ENCODE measurements at places on chromosomes 1 and 21.

DNA sequence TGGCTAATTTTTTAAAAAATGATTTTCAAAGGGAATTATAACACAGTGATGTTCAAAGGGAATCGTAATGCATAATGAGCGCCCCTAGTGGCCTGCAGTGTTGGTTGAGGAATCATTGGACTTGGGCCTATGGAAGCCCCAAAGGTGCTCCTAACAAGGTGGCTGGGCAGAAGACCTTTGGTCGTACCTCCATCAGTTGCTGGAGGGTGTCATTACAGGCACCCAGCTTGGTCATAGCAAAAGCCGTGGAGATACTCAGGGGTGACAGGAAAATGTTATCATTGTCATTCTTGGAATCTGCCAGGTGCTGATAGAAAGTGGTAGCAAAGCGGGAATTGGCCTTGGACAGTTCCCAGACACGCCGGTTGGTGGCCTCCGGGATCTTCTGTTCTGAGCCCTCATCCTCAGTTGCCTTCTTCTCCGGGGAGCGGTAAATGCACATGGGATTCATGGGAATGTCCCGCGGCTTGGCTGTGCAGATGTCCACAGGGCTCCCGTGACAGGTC lies 2.7 kb downstream of the SERPINC1 start:
- peak; percentile 71 for DNase-seq

- peak; percentile 50 for DNase-seq
These were observed 853 bp downstream of the TTC22 start for GRCh38 chr1:54800041-54800898.

DNA sequence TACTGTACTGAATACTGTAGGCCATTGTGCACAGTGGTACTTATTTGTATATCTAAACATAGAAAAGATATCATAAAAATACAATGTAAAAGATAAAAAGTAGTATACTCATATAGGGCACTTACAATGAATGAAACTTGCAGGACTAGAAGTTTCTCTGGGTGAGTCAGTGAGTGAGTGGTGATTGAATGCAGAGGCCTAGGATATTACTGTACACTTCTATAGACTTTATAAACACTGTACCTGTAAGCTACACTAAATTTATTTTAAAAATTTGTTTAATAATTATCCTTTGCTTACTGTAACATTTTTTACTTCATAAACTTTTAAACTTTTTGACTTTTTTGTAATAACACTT lies 82.5 kb downstream of the FGGY start:
- DNase-seq, result no peak

- no peak for DNase-seq
These were observed 61.0 kb downstream of the TOR3A start for GRCh38 chr1:179142889-179143299.

- DNase-seq, result no peak
These were observed 5.9 kb upstream of the TNFSF4 start for GRCh38 chr1:173212952-173213491.

DNA sequence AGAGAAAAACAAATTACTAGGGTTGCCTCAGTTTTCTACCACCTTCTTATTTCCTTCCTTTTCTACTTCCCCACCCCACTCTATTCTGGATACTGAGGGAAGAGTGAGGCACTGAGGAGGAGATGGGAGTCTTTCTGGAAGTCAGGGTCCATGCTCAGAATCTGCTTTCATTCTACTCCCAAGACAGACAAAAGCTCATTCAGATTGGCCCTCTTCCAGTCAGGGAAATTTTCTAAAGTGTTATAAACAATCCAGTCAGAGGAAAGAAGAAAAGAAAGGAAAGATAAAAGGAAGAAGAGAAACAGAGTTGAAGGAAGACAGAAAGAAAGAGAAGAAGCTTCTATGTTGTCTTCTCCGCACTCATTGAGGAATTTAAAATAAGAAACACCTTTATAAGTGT lies 228.6 kb downstream of the COP1 start:
- DNase-seq, result no peak

DNA sequence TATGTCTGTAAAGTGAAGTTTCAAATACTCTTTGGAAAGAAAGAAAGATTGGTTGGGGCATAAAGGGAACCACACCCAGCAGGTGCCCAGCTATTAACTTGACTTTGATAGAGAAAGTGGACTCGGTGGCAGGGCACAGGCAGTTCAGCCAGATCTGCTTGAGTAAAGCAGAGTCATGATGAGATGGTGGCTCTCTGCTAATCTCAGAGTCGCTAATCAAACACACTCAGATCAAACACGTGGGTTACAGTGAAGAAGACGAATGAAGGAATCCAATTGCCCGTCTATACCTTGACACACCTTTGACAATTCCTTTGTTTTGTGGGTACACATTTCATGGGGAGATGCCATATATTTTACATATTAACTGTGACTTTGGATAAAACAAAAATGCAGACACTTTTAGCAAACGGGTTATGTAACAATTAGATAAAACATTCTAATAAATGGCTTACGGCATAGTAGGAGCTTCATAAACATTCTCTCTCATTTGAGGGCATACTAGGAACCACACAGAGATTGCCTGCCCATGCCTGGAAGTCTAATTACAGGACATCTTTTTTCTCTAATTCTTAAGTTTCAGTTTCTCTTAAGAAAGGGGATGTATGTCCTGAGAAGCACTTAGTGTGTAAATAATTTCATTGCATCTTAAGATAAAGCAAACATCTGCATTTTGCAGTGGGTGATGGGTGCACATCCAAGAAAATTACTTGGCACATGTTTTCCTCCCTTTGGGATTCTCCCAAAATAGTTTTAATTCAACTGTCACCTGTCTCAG lies 7.2 kb downstream of the CBR1 start:
- DNase-seq, result no peak
